ENCODE measurements at places on chromosomes 7 and 10.
A peak's percentile ranks its signal among the peaks of the same experiment; 100 is the strongest.

DNA sequence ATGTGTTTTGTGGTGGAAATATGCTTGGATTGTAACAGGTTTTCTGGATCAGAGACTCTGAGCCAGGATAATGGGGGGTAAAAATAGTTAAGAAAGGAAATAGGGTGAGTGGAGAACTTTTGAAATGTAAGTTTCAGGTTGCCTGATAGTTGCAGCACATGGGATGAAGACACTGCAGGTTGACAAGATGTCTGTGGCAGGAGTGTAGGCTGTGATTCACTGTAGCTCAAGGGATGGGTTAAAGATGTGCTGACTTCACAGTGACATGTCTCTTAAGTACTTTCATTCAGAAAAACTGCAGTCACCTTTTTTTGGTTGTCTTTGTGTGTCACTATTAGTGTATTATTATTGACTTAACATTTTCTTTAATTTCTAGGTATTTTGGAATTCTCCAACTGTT, 63.5 kb upstream of the SLC39A12 start:
- DNase-seq = no peak

- no peak for DNase-seq
Observed at GRCh38 chr7:93860261-93860660, 30.3 kb downstream of the TFPI2 start.

- no peak for DNase-seq
Observed at GRCh38 chr10:31720546-31720945, 208.1 kb downstream of the ARHGAP12 start.

GRCh38 chr10:22980822-22981221, 53.0 kb downstream of the ARMC3 start:
- no peak for DNase-seq

- DNase-seq = peak; percentile 69
Observed at GRCh38 chr7:28573059-28573553, 160.8 kb downstream of the CREB5 start.

- DNase-seq = no peak
Observed at GRCh38 chr7:100933734-100934133, 15.6 kb upstream of the MUC3A start.

- DNase-seq = no peak
Observed at GRCh38 chr10:71971311-71971731, 7.1 kb downstream of the CHST3 start.

- peak; percentile 28 for DNase-seq
Observed at GRCh38 chr10:51301644-51302043, 227.4 kb downstream of the PRKG1 start.

Measured in fibroblast of skin of right quadriceps (primary cell).